EL (cell line): ENCODE measurements at places on chromosomes 16 and 17.
A peak's percentile ranks its signal among the peaks of the same experiment; 100 is the strongest.

- DNase-seq = no peak
These were observed 591 bp downstream of the NPW start for GRCh38 chr16:2019921-2020831.

DNA sequence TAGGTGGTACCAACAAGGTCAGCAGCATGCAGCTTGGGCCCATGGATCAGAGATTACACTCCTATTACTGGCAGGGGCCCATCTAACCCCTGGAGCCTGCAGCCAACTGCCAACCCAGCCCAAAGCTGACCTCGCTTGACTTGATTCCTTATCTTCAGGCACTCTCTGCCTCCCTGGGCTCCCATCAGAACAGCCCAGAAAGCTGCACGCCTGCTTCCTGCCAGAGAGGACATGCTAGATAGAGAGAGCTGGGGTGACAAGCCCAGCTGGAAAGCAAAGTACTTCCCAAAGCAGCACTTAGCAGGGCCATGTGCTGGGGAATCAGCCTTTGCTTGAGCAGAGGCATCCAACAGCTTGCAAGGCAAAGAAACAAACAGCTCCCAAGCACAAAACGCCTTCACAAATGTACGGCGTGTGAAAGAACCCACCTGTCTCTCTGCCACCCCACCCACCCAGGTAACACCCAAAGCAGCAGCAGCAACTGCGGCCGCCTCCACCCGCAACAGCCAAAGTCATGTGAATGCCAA is 74.2 kb upstream of the NLK start:
- no peak for DNase-seq

GRCh38 chr17:38587947-38588787 is 17.6 kb downstream of the SRCIN1 start:
- no peak for DNase-seq

DNA sequence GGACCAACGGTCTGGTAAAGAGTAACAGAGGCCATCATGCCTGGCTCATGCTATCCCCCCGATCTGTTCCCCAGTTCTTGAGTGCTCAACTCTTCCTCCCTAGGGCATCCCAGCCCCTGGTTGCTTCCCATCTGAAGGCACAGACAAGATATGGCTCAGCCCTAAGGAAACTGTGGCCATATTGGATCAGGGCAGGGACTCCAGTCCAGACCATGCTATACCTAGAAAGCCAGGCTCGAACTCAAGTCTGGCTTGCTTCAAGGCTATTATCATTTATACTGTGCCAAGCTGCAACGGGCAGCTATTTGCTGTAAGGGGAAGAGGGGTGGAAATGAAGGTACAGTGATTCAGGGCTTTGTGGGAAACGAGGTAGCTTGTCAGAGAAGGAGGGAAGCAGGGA is 2.8 kb downstream of the UBTF start:
- no peak for DNase-seq

DNA sequence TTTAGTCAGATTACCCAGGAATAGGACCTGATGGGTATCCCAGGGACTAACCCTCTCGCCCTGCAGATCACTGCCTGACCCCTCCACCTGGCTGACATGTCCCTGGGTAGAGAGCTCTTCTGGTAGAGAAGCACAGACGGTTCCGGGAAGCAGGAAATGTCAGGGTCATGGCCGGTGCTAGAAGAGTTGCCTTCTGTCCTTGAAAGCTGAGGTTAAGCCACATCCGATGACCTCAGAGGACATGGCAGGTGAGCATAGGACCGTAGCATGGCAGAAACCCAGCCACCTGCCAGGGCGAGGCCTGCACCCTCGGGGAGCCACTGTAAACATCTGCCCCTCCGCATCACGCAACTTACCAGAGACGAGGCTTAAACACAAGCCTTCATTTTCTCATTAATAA is 483.7 kb downstream of the SOX9 start:
- no peak for DNase-seq

DNA sequence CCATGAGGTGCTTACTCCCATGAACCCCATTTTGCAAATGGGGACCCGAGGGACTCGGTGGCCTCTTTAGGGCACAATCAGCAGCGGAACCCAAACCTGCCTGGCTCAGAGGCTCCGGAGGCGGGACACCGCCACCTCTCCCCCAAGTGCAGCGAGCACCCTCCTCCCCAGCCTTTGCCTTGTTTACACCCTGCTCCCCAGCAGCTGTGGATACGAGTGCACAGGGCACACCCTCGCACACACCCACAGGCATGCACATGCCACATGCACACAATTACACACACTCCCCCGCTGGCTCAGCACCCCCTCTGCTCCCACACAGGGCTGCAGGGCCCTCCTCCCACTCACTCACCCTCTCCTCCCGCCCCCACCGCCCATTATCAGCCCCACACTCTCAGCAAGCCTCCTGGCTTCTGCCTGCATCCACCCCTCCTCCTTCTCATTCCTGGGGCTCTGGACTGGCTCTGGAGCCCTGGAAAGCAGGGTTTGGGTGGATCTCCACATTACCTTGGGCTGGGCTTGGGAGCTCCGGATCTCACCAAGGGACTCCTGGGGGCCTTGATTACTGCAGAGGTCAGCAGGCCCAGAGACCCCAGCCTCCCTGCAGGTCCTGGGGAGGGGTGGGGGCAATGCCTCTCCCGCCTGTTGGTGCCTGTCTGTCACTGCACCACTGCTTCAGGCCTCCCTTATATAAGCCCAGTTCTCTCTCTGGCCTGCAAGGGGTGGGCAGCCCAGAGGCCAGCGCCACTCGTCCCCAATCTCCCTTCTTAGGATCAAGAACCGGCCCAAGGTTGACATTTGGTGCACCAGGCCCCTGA is 6.4 kb downstream of the PDK2 start:
- DNase-seq = no peak

- DNase-seq = peak; percentile 45
These were observed 32.8 kb upstream of the NUDT16L1 start for GRCh38 chr16:4660454-4661007.

DNA sequence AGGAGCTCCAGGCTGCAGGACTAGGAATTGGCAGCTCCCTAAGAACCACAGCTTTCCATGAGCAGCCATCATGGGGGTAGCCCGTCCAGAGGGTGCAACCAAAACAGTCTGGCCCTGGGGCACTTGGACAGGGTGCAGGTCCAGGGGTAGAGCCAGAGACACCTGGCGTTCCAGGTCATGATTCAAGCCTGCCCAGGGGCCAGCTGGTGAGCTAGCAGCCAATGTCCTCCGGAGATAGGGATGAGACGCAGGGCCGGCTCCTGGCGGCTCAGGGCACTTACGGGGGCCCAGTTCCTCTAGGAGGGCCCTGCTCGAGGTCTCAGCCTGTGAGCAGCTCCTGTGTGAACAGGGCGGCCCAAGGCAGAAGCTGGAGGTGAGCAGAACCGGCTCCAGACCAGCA is 22.1 kb downstream of the PIEZO1 start:
- no peak for DNase-seq
